ENCODE measurements at places on chromosomes 4 and X. TPM values are rescaled to one million over a fixed set of nuclear protein-coding genes. Genes with fewer than 3 reads are reported as not detected.

RS1 gene
- total RNA-seq: not detected

TMEM47 gene
- total RNA-seq: 101 TPM

DGKQ gene
- 16.7 TPM for total RNA-seq

GUCY1A1 gene
- 0.19 TPM for total RNA-seq

UGT2B15 gene
- not detected for total RNA-seq

TEX13B gene
- not detected for total RNA-seq

NWD2 gene
- not detected for total RNA-seq

PCDH10 gene
- total RNA-seq: 21.3 TPM

PACRGL gene
- 19.4 TPM for total RNA-seq

OTUD6A gene
- not detected for total RNA-seq

CT45A2 gene
- total RNA-seq: not detected

DAPP1 gene
- total RNA-seq: not detected

NAT8L gene
- total RNA-seq: under 0.01 TPM

GLUD2 gene
- 1.1 TPM for total RNA-seq

SRPK3 gene
- total RNA-seq: 0.85 TPM

ANOS1 gene
- 2.1 TPM for total RNA-seq

OR13H1 gene
- total RNA-seq: not detected

RPGR gene
- 5.9 TPM for total RNA-seq

LAMTOR3 gene
- total RNA-seq: 49.6 TPM

MYOZ2 gene
- 2.1 TPM for total RNA-seq

SNCA gene
- total RNA-seq: 0.96 TPM

HTN3 gene
- not detected for total RNA-seq

QRFPR gene
- not detected for total RNA-seq

ATOH1 gene
- not detected for total RNA-seq

NDP gene
- 2.3 TPM for total RNA-seq

TBC1D1 gene
- total RNA-seq: 88.5 TPM

SMS gene
- total RNA-seq: 199 TPM

CT45A1 gene
- not detected for total RNA-seq

XAGE3 gene
- total RNA-seq: not detected

NDNF gene
- 0.56 TPM for total RNA-seq

CLDN2 gene
- under 0.01 TPM for total RNA-seq

SSX2 gene
- not detected for total RNA-seq

JADE3 gene
- total RNA-seq: 6.1 TPM

SRPX gene
- total RNA-seq: 132 TPM

PRR27 gene
- not detected for total RNA-seq

ARHGAP36 gene
- not detected for total RNA-seq

HELT gene
- total RNA-seq: not detected

TRIM61 gene
- 1.5 TPM for total RNA-seq

FGFR3 gene
- 0.56 TPM for total RNA-seq

ANTXR2 gene
- 218 TPM for total RNA-seq

GDPD2 gene
- under 0.01 TPM for total RNA-seq

RTL9 gene
- total RNA-seq: under 0.01 TPM

PCDH18 gene
- total RNA-seq: 47.0 TPM

ANKRD50 gene
- 52.7 TPM for total RNA-seq

MGARP gene
- total RNA-seq: 59.0 TPM

USP26 gene
- total RNA-seq: not detected

TXK gene
- total RNA-seq: not detected

TLR10 gene
- not detected for total RNA-seq
